Caco-2 (cell line): ENCODE measurements at places on chromosomes 5 and 9. TPM values are rescaled to one million over a fixed set of nuclear protein-coding genes. Genes with fewer than 3 reads are reported as not detected.

RAB3C gene
- total RNA-seq = 0.05 TPM in 1 of 2 replicates, not detected in the other

MRNIP gene
- 37.8 and 43.0 TPM in 2 replicates for total RNA-seq

DNA sequence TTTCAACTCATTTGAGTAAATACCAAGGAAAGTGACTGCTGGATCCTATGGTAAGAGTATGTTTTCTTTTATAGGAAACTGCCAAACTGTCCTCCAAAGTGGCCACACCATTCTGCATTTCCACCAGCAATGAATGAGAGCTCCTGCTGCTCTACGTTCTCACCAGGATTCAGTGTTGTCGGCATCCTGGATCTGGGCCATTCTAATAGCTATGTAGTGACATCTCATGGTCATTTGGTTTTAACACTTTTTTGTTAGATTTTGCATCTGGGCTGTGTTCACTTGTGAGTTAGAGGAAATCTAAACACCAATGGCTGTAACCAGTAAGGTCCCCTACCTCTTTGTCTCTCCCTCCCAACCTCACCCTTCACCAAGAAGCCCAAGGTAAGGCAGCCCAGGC, 115.9 kb downstream of the ATPSCKMT start:
- DNase-seq = no peak

GRCh38 chr9:15501179-15501578, 9.6 kb downstream of the PSIP1 start:
- no peak for DNase-seq

DNA sequence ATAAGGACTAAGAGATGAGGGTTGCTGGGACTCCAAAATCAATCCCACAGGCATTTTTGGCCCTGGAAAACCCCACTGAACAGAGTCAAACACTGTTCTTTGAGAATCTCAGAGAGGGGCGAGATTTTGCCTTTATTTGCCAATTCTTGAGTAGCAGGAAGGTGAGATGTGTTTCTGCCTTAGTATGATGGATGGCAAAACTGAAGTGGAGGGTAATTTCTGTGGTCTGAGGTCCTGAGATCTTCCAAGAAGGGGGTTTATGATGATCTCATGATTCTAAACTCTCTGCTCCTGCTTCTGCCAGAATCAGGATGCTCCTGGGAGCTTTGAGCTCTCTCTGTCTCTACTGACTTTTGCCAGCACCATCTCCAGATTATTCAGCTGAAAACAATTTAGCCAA, 174.8 kb upstream of the CLINT1 start:
- no peak for DNase-seq
